NCI-H2029 (cell line): ENCODE measurements at places on chromosomes 3 and 15.
A peak's percentile ranks its signal among the peaks of the same experiment; 100 is the strongest.

DNA sequence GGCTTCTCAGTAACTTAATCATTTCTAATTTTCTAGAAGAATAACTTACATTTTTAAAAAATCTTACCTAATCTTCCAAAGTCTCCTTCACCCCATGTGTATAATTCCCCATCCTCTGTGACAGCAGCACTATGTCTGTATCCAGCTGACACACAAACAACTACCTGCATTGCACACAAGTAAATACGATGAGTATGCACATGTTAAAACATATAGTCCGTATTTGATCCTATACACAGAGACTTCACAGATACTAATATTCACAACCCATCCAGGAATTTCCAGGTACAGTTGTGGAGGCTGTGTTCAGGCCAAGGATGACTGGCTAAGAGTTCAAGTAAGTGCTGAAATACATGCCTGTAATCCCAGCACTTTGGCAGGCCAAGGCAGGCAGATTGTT lies 78.6 kb downstream of the HERC1 start:
- DNase-seq: no peak

DNA sequence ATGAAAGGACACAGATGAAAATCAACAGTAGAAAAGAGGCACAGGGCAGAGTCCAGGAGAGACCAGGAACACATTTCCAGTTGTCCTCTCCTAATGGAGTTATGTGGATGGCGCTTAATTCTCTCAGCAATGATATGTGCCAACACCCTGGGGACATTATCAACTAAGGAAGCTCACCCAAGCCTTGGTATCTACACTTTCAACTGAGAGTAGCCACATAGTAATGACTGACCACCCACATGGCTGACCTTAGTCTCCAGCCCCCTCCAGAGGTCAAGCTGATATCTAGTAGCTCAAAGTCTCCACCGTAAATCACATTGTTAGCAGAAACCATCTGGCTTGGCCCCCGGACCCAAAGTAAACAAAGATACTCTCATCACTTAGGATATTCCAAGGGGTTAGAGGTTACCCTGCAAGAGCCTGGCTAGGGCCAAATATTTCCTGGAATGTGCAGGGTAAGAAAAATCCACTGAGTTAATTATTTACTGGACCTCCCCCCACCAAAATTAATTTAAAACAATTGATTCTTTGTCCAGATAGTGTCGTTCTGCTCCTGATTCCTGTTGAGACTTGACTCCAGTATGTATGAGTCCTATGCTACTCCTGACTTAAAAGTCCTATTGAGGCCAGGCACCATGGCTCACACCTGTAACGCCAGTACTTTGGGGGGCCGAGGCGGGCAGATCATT lies 24.8 kb downstream of the GABRR3 start:
- DNase-seq: no peak

GRCh38 chr3:102673271-102674115 lies 238.7 kb downstream of the ZPLD1 start:
- peak; percentile 35 for DNase-seq

GRCh38 chr3:195438371-195438770 lies 4.4 kb downstream of the ACAP2 start:
- no peak for DNase-seq

- no peak for DNase-seq
These were observed 33.8 kb downstream of the SETMAR start for GRCh38 chr3:4336850-4337546.

GRCh38 chr3:41933154-41933676 lies 28.7 kb downstream of the ULK4 start:
- no peak for DNase-seq

DNA sequence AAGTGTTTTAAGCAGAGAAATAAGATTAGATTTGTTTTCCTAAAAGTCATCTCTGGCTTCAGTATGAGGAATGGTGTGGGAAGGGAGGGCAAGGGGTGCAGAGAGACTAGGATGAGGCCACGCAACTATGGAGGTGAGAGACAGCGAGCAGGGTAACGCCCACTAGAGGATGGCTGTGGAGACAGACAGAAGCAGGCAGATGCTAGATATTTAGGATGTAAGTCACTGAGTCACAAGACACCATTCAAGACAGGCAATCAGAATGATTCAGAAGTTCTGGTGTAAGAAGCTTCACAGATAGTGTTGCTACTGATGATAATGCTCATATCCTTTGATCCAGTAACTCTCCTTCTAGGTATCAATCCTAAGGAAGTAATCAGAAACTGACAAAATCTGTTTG lies 19.1 kb downstream of the HSPBAP1 start:
- DNase-seq: no peak

DNA sequence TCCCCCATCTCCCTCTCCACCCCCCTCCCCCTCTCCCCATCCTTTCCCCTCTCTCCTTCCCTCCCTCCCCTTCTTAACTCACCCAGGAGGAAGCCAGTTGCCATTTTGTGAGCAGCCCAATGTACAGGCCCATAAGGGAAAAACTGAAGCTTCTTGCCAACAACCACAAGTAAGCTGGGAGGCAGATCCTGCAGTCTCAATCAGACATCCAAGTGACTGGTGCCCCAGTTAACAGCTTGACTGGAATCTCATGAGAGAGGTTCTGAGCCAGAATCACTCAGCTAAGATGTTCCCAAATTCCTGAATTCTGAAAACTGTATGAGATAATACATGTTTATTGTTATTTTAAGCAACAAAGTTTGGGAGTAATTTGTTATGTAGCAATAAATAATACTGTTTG lies 90.7 kb downstream of the C3orf70 start:
- DNase-seq: no peak

DNA sequence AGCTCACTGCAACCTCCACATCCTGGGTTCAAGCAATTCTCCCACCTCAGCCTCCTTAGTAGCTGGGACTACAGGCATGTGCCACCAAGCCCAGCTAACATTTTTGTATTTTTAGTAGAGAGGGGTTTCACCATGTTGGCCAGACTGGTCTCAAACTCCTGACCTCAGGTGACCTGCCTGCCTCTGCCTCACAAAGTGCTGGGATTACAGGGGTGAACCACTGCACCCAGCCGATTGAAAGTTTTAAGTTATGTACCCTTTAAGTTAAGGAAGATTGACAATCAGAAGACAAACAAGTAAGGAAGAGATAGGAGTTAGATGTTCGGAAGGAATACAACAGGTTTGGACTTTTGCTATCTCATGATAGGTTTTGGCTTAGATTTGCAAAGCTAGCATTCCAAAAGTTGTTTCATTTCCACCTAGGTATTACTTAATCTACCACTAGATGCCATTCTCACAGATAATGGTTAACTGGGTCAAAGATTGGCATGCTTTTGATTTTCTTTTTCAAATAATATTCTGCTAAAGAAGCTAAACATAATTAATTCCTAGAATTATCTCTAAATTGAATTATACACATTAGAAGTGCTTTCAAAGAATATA lies 35.0 kb downstream of the GATM start:
- no peak for DNase-seq

GRCh38 chr15:73925848-73926218 lies 429 bp upstream of the LOXL1 start:
- no peak for DNase-seq

DNA sequence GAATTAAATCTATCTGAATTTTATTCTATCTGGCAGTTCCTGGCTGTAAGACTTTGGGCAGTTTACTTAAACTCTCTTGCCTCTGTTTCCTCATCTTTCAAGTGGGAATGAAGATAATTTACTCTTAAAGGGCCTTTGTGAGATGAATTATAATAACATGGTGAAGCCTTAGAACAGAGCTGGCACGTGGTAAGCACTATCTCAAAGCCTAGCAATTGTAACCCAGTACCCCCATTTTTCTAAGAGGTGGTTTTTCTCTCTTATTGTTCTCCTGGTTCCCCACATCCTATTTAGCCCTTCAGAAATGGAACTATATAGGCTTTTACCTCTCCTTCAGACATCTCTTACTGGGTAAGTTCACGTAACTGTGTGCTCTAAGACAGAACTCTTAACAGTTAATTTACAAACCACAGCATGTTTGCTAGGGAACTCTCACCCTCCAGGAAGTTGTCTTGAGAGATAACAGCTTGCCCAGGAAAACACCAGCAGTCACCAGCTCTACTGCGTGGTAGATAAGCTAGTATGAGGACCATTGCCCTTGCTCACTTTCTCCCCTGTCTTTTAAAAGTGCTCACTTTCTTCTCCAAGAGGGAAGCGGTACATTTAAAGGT lies 12.3 kb upstream of the CRBN start:
- no peak for DNase-seq

DNA sequence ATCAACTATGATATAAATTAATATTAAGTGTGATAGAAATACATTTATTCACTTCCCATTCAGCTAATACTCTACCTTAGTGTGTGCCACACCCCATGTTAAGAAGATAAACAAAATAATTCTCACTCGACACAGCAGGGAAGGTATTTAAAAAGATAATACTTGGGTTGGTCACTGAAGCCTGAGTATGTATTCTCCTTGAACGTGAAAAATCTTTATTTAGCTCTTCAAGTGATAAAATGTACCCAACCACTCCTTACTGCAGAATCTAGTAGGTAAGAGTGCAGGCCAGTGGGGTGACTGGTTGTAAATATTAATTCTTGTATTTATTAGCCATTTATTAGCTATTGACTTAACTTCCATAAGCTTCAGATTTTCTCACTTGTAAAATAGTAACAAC lies 372.7 kb upstream of the THBS1 start:
- no peak for DNase-seq

- DNase-seq: peak; percentile 42
These were observed 59.6 kb upstream of the ZBTB38 start for GRCh38 chr3:141308588-141309218.

- no peak for DNase-seq
These were observed 39.0 kb downstream of the MYH15 start for GRCh38 chr3:108471426-108471825.

DNA sequence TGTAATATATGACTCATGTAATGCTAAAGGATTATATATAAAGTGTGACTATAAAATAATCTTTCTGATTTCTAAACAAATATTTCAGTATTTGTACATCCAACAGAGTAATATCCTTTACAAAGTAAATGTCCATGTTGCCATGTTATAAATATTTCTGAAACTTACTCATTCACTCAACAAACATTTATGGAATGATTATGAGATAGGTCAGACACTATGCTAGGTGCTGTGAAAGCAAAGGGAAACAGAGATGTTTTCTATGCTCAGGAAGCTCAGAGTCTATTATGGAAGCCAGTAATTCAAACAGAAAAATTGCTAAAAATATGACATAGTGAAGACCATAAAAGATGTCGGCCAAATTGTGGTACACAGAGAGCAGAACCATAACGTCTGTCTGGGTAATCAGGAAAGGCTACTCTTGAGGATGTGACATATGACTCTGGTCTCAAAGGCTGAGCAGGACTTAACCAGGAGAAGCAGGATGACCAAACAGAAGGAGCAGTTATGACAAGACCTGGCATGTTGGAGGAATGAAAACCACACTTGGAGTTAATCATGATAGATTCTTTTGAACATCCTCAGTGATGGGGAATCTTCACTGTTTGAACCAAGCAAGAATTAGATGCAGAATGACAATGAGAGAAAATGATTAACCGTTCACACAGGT lies 39.0 kb upstream of the MYO5C start:
- DNase-seq: no peak

GRCh38 chr15:101407439-101407838 lies 82.1 kb downstream of the PCSK6 start:
- no peak for DNase-seq

GRCh38 chr3:176663837-176664831 lies 533.1 kb downstream of the TBL1XR1 start:
- DNase-seq: peak; percentile 58

DNA sequence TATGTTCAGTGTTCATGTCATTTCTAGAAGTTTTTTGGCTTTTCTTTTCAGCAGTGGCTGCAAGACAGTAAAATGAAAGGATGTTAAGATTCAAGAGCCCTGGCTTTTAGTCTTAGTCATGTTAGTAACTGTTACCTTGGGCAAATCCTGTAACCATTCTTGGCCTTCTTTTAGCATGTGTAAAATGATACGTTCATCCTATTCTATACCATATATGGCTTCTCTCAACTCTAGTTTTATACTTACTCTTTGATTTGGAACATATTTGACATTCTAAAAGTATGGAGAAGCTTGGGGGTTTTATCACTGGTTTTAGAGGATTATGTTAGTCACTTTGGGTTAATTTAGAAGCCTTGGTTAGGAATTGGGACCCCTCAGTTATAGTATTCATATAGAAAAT lies 20.1 kb downstream of the GTF2E1 start:
- DNase-seq: no peak

DNA sequence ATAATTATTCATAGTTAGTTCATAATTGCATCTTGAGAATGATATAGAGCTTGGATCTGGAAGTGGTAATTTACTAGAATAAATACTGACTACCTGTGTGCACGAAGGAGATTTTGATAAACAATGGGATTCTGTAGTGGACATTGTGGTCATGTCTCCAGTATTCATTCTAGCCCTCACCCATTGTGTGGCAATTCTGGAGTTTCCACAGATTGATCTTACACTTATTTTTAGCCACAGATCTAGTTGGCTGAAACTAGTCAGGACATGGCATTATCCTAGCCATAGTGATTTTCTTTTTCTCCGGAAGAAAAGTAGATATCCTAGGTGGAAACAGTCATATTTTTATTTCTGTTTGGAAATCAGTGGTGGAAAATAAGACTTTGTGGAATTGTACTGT lies 833.1 kb downstream of the NAALADL2 start:
- no peak for DNase-seq

- DNase-seq: no peak
These were observed 103.1 kb upstream of the PDZRN3 start for GRCh38 chr3:73727854-73728253.

- no peak for DNase-seq
These were observed 260.9 kb downstream of the CHST2 start for GRCh38 chr3:143380449-143380848.

DNA sequence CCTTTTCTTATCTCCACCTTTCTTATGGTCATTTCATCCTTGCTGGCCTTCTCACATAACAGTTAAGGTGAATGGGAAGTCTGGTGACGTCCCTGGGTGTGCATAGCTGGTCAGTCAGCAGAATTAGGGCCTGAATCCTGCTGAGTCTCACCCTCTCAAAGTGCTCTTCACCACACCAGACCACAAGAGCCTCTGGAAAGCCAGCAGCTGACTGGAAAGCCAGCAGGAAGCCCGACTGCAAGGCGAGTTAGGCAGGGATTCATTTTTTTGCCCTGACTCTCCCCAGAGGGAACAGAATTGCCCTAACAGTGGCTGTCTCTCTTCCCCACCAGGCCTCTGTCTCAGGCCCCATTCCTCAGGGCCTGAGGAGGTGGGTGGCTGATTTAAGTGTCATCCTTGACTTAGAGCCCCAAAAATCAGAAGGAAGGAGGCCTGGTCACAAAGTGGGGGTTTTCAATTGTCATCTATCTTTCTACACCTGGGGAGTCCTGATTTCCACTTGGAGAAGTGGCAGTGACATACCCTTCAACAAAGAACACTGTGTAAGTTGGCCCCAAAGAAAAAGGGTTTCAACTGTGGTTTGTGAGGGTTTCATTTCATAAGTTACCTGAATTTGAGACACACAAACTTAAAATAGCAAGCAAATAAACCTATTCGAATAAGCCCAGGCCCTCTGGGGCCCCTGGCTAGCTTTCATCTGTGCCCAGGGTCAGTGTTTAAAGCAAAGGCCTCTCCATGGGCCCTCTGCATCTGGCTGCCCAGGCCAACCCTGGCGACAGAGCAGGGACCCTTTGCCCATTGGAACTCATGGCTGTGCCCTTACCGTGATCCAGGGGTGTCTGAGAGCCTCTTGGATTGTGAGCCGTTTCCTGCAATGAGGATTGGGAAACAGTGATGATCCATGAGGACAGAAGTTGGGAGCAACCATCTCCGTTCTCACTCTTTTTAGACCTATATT lies 90.5 kb upstream of the HERC1 start:
- no peak for DNase-seq

GRCh38 chr3:54530944-54531343 lies 396.9 kb downstream of the LRTM1 start:
- DNase-seq: no peak

GRCh38 chr3:186883686-186884058 lies 41.2 kb downstream of the ADIPOQ start:
- no peak for DNase-seq
